SW480 (cell line): ENCODE measurements at places on chromosomes 6 and 20.

DNA sequence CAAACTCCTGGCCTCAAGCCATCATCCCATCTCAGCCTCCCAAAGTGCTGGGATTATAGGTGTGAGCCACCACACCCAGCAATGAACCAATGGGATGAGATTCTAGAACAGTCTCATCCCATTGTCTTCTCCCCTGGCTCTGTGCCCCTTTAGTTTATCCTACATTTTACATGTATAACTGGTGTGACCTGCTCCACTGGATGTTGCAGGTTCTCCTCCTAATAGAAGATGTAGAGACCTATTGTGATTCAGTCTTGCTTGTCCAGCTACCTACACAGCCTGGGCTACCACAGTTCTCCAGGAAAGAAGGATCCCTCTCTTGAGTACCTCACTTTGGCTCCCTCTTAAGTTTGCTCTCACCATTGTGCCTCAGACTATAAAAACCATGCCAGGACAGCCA is 2.0 kb upstream of the FKBPL start:
- DNase-seq, result no peak

- DNase-seq, result no peak
These were observed 16.3 kb downstream of the CCDC167 start for GRCh38 chr6:37483252-37483901.

GRCh38 chr6:136562211-136562610 is 12.0 kb upstream of the MAP7 start:
- DNase-seq, result no peak

- DNase-seq, result no peak
These were observed 1.8 kb downstream of the TREM1 start for GRCh38 chr6:41284726-41285125.

DNA sequence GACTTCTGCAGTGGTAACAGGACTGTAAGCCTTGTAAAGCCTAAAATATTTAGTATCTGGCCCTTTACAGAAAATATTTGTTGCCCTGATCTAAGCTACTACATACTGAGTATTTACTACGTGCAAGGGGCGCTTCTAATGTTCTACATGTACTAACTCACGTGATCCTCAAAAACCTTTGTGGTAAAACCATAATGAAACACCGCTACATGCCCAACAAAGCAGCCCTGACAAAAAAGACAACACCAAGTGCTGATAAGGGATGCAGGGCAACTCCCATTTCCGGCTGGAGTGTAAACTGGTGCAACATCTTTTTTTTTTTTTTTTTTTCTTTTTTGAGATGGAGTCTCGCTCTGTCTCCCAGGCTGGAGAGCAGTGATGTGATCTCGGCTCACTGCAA is 85.0 kb downstream of the SULF2 start:
- no peak for DNase-seq

DNA sequence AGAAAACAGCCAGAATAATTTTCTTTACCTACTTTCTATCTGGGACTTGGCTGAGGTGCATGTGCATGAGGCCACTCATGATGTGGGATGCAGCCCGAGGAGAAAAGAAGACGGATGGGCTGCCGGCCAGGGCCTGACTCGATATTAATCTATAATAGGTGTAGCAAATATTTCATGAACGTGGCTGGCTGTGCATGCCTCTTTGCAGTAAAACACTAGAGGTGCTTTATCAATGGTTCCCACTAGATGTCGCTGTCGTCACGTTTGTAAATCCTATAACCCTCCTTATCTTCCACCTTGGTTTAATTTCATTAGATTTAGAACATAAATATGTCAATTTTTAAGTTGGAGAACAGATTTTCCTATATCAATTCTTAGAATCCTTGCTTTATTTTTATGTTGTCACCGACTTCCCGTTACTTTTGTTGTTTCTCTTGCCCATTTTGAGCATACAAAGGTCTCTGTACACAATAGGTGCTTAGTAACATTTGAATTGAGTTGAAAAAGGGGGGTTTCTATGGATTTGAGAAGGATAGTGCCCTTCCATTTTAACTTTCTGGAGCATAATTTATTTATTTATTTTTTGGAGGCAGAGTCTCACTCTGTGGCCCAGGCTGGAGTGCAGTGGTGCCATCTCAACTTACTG is 19.6 kb upstream of the FERMT1 start:
- peak; percentile 56 for DNase-seq

GRCh38 chr20:6614836-6615235 is 152.7 kb upstream of the BMP2 start:
- DNase-seq, result no peak

GRCh38 chr20:62878244-62879038 is 16.8 kb upstream of the TCFL5 start:
- DNase-seq, result no peak

DNA sequence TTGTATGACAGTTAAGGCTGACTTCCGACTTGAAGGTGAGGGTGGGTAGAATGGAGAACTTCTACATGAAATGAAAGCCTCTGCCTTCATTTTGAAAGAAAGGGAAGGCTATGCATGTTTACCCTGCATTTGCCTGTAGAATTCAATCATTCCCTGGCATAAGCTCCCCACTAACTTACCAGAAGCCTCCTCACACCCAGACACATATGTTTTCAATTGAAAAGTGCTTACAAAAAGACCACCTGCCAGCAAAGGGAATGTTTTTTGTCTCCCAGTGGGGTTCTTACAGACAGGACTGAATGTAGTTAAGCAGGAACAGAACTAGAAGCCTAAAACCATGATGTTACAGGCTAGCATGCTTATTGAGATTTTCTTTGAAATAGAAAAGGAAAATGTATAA is 392.1 kb upstream of the HSF2 start:
- no peak for DNase-seq

DNA sequence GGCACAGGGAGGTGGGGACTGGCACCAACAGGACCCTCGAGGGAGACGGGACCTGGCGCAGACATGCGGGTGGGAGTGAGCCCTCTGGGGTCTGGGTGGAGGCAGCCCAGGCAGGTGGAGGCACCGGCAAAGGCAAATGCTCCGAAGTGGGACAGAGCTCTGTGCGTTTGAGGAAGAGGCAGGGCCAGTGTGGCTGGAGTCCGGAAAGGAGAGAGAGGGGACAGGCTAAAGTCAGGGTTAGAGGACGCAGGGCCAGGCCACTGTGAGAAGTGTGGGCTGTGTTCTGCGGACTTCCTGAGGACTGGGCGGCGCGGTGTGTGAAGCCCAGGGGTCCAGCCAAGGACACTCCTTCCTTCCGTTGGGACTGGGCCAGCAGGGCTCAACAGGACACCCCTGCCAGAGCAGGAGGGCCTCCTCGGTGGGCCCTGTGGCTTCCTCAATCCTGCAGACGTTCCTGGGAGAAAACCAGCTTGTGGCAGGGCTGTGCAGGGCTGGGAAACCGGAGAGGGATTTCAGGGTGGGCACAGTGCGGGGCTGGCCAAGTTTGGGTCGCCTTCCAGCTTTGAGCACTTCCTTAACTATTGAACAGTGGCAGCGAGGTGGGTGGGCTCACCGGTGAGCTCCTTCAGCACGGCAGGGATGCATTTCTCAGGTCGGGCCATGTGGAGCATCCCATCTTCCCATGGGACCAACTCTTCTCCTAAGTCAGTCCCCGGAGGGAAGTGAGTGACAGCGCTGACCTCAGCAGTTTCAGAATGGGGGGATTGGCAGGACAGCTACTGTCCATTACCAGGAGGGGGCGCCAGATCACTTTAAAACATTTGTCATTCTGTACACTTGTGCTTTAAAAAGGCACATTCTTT is 22.5 kb downstream of the MOCS3 start:
- peak; percentile 76 for DNase-seq

DNA sequence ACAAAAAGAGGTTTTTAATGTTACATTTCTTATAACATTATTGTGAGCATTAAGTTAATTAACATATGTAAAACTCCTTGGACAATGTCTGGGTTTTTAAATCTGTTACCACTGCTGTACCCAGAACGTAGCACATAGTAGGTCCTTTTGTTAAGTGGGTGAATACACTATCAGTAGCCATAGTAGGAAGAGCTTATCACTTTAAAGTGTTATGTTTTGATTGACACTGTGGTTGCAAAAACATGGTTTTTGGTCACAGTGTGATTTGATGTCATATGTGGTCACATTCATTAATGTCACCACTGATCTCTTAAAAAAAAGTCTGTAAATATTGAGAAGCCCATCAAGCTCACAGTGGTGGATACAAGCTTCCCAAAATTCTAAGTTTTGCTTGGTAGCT is 160.7 kb downstream of the PLCB1 start:
- no peak for DNase-seq

- no peak for DNase-seq
These were observed 7.1 kb upstream of the ZNF318 start for GRCh38 chr6:43376551-43376981.

GRCh38 chr6:148128014-148128730 is 214.5 kb upstream of the SASH1 start:
- DNase-seq, result no peak

- peak; percentile 82 for DNase-seq
These were observed 114.8 kb upstream of the CD93 start for GRCh38 chr20:23200914-23201313.

- no peak for DNase-seq
These were observed 44.9 kb downstream of the REPS1 start for GRCh38 chr6:138943089-138943625.
